Cerebellar nuclear complex (tissue), 1 donor: ENCODE measurements at places on chromosomes 4 and X.

DNA sequence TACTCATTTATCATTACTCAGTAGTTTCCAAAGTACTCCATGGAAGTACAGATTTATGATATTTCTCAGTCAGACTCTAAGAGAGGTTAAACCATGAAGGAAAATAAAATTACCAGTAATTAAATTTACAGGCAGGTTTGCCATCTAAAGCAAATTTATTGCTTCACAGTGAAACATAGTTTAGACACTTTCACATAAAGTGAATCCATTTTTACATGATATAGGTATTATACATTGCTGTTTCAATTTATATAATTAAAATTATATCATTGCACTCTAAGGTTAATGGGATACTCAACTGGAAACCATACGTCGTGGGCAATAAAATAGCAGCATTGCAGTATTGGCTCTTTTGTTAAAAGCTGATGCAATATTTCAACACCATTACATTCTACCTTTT, 202.8 kb downstream of the SLIT2 start:
- no peak for DNase-seq

DNA sequence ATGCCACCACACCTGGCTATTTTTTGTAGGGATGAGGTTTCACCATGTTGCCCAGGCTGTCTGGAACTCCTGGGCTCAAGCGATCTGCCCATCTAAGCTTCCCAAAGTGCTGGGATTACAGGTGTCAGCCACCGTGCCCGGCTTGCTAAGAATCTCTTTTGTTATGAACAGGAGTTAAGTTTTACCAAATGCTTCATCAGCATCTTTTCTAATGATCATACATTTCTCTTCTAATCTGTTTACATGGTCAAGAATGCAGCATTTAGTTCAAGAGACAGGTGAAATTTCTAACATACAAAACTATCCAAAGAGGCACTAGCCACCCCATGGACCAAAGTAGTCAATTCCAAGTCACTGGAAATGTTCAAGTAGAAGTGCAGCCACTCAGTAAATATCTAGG, 52.5 kb upstream of the IQSEC2 start:
- no peak for DNase-seq

GRCh38 chrX:1392376-1393068, 609 bp upstream of the SLC25A6 start:
- DNase-seq: no peak

- DNase-seq: no peak
Measured at GRCh38 chr4:32790803-32791202, 2070.6 kb downstream of the PCDH7 start.

DNA sequence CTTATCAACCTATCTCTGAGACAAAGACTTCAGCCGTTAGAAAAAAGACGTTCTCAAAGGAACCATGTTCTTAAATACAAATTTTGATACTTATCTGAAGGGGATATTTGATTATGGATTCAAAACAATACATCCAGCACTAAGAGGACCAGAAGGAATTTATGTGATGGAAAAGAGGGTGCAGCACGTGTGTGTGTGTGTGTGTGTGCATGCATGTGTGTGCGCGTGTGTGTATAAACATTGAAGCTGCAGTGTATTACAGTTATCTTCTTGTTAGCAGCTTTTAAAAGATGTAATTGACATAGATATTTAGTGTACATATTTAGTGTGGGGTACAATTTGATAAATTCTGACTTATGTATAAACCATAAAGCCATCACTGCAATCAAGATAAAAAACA, 44.9 kb downstream of the ANK2 start:
- no peak for DNase-seq

- DNase-seq: no peak
Measured at GRCh38 chrX:48046846-48047245, 24.6 kb downstream of the ZNF630 start.

DNA sequence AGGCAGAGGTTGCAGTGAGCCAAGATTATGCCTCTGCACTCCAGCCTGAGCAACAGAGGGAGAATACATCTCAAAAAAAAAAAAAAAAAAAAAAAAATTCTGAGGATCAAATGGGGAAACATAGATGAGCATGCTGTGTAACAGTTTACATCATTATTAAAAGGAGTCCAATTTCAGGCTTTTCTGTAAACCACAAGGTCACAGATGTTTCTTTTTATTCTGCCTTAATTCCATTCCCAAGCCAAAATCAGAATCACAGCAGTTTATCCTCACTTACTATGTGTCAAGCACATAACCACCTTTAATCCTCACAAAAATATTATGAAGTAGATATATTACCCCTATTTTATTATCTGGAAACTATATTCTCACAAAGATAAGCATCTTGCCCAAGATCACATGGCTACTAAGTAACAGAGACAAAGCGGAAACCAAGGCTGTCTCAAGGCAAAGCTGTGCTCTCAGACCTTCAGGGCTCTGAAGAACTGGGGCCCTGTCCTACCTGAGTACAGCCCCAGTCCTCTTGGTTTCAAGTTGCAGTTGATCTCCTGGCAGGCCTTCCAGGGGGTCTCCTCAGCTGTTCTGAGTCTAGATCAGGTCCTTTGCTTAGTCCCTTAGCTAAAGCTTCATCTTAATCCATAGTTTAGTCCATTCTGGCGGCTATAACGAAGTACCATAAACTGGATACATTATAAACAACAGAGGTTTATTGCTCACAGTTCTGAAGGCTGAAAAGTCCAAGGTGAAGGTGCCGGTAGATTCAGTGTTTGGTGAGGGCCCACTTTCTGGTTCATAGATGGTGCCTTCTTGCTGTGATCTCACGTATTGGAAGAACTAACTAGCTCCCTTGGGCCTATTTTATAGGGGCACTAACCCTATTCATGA, 141.3 kb downstream of the PALLD start:
- no peak for DNase-seq

- DNase-seq: no peak
Measured at GRCh38 chr4:56976837-56977320, 527 bp downstream of the NOA1 start.

DNA sequence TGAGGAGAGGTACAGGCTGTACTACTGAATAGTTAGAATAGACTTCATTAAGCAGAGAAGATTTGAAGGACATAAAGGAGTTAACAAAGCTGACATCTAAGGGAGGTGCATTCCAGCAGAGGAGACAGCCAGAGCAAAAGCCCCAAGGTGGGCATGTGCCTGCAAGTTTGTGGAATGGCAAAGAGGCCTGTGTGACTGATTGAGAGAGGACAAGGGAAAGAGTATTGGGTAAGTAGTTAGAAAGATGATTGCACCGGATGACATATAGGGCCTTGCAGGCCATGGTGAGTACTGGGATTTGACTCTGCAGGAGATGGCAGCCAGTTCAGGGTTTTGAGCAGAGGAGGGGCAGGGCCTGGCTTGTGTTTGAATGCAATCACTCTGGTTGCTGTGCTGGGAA, 55.9 kb downstream of the FMR1NB start:
- no peak for DNase-seq

- no peak for DNase-seq
Measured at GRCh38 chr4:141658309-141658708, 21.9 kb downstream of the IL15 start.

- DNase-seq: no peak
Measured at GRCh38 chrX:37076983-37077382, 68.8 kb downstream of the FAM47C start.

GRCh38 chrX:21383546-21383945, 9.3 kb downstream of the CNKSR2 start:
- no peak for DNase-seq

GRCh38 chr4:152106113-152106763, 345.4 kb upstream of the GATB start:
- DNase-seq: no peak

- no peak for DNase-seq
Measured at GRCh38 chr4:86006057-86006456, 353.8 kb downstream of the MAPK10 start.

- DNase-seq: no peak
Measured at GRCh38 chrX:13906093-13906492, 89.2 kb upstream of the GPM6B start.

DNA sequence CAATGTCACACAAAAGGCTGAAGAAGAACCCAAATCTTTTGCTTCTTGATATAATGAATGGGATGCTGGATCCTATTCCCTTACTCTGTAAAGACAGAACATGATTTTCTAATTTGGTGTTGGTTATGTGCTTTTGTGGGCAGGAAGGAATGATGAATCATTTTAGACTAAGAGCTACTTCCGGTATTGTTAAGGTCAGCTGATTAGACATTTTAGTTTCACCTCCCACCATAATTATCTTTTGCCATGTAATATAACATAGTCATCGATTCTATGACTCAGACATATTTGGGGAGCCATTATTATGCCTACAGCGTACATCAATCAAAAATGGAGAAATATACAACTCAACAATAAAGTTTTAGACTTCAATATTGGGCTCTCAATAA, 265.3 kb downstream of the ZNF674 start:
- no peak for DNase-seq

DNA sequence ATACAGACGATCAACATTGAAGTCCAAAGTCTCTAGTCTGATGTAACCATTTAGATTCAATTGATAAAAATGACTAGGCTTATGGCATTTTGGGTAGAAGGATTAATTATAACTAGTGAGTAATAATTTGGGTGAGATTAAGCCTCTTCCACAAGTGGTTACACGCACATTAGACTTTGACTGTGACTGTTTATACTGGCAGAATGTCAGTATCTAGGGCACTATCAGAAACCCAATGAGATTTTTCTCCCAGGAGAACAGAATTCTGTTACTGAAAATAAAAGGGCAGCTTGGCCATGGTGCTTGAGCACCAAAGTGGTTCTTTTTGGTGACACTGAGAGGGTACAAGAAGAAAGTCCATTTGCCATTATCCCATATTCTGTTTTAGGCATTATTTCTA, 3.3 kb downstream of the PLS3 start:
- no peak for DNase-seq

DNA sequence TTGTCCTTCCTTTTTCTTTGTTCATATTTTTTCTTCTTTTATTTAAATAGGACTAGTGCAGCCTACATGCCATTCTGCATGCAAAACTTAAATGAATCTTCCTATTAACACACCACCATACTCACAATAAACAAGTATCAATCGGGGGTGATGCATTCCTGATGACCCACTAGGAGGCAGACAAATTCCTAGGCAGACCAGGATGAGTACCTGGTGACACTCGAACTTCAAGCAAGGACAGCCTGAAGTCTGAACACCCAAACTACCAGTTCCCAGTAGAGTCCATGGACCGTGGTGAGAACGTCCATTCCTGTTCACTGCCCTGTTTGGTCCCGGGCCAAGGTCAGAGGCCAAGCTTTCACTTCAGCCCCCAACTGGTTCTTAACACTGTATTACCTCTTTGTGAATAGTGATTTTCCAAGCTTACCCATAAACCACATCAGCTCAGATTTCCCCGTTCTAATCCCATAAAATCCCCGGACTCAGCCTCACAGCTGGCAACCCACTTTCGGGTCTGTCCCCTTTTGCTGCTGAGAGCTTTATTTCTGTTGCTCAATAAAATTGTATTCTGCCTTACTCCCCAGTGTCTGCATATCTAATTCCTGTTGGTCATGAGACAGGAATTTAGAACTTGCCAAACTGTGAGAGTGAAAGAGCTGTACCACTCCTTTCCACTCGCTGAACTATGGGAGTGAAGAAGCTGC, 1286.6 kb downstream of the FSTL5 start:
- no peak for DNase-seq

DNA sequence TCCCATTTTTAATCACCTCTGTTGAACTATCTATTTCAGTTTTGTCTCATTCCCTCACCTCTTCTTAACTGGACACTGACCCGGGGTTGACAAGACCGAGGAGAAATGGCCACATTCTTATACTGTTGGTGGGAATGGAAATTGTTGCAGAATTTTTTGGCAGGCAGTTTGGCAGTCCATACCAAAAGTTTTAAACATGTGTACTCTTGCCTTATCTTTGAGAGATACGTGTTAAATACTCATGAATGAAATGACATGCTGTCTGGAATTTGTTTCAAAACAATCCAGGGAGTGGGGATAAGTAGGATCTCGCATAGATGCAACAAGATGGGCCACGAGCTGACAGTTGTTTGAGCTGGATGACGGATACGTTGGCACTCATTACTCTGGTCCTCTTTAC, 12.1 kb downstream of the FGFBP1 start:
- DNase-seq: no peak

GRCh38 chr4:64417974-64418373, 8.7 kb upstream of the TECRL start:
- no peak for DNase-seq

DNA sequence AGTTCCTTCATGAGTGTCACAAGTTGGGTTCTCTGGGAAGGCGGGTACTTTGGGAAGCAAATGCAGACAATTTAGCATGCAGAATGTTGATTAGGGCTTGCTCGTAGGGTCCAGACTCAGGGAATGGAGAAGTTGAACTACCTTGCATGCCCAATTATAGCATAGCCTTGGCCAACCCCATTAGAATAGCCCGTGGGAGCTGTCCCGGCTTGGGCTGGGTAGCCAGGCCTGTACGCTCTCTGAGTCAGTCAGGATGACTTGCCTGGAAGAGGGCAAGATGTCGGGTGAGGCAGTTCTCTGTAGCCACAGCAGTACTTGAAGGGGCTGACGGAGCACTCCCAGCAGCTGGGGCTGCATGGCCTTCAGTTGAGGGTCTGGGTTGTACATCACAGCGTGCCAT, 19.5 kb downstream of the KIAA0232 start:
- no peak for DNase-seq

- no peak for DNase-seq
Measured at GRCh38 chrX:1134156-1134555, 78.3 kb downstream of the CRLF2 start.

GRCh38 chr4:82038936-82039335, 334.9 kb downstream of the HNRNPD start:
- no peak for DNase-seq

- no peak for DNase-seq
Measured at GRCh38 chr4:9703391-9703790, 78.0 kb upstream of the DRD5 start.

DNA sequence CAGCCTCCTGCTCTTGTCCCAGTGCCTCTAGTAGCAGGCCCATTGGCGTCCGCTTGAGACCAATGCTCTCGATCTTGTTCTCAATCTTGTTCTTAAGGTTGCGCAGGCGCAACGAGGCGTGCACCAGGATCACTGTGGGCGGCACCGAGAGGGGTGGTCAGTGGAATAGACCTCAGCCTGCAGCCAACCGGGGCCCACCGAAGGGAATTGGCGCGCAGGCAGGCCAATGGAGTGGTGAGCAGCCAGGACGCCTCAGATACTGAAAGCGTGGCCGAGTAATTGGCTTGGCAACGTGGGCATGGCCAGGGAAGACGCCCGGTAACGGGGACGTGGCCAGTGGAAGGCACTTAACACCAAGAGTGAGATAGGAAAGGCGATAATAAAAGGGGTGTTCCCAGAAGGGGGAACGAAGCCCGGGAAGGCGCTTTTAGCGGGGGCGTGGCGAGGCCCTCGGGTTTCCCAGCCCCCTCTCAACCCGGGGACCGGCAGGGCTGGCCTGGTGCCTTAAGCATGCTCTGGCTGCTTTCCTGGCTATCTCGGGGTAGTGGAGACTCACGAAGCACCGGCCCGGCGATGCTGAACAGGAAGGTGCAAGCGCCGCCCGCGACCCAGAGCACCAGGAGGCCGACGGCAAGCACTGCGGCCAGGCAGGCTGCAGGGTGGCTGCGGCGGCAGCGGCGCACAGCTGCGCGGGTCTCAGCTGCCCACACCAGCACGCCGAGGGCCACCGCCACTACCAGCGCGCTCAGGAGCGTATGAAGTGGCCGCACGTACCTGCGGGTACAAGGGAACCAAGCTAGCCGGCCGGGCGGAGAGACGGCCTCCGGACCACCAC, 1.7 kb downstream of the PRAF2 start:
- DNase-seq: peak; percentile 22

- DNase-seq: no peak
Measured at GRCh38 chr4:89514811-89515210, 207.2 kb upstream of the GPRIN3 start.

GRCh38 chr4:101678180-101678579, 112.3 kb upstream of the BANK1 start:
- no peak for DNase-seq

GRCh38 chr4:162075726-162076125, 88.1 kb downstream of the FSTL5 start:
- no peak for DNase-seq
